ENCODE measurements at places on chromosomes 4 and X.

DNA sequence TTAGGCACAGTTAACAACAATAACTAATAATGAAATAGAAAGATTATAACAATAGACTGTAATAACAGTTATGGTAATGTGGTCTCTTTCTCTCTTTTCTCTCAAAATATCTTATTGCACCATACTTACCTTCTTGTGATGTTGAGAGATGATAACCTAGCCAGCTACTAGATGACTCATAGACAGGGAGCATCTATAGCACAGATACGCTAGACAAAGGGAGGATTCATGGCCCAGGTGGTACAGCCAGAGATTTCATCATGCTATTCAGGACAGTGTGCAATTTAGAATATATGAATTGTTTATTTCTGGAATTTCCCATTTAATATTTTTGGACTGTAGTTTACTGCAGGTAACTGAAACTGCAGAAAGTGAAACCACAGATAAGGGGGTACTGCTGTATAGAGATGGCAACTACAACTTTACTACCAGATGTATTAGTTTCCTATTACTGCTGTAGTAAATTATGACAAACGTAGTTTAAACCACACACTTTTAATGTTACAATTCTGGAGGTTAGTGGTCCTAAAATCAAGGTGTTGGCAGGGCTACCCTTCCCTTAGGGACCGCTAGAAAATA, 41.8 kb upstream of the MAGED1 start:
- DNase-seq: no peak

DNA sequence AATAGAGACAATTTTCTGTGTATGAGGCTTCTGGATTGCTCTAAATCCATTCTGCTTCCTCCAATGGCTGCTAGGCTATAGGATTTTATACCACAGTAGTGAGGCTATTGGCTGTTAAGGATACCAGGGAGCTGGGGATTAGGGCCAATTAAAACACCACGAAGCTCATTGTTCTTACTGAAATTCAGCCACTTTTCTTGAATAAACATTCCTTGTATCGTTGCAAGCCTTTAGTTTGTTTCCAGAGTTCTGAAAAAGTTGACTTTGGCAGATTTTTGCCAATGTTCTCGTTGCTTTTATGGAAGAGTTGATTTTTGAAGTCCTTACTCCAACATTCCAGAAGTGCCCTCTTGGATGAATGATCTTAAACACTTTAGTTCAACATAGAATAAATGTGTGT, 238.4 kb upstream of the TEX13A start:
- no peak for DNase-seq

- DNase-seq: no peak
These were observed 46.9 kb upstream of the HSD17B10 start for GRCh38 chrX:53481093-53481492.

GRCh38 chr4:154490583-154491340, 837 bp downstream of the DCHS2 start:
- no peak for DNase-seq

DNA sequence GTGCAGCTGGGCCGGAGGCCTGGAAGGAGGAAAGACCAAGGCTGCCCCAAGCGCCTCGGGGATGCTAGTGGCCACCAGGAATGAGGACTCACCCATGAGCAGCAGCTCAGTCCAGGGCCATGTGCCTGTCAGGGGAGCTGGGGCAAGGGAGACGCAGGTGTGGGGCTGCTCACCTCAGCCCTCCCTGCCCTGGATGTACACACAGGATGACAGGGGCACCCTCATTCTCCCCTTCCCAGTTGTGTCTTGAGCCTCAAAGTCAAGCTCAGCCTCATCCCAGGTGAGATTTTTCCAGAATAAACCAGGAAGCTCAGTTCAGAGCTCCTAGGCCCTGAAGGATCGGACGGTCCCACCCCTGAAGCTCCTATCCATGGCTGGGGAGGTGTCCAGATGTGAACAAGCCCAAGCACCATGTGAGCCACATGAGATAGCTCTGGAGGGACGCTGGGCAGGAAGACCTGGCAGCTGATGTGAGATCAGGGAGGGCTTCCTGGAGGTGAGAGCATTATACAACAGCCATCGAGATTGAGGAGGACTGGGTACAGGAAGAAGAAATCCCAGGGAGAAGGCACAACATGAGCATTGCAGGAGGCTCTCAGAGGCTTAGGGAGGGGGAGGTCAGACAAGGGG, 23.0 kb downstream of the HTRA3 start:
- DNase-seq: peak; percentile 14

DNA sequence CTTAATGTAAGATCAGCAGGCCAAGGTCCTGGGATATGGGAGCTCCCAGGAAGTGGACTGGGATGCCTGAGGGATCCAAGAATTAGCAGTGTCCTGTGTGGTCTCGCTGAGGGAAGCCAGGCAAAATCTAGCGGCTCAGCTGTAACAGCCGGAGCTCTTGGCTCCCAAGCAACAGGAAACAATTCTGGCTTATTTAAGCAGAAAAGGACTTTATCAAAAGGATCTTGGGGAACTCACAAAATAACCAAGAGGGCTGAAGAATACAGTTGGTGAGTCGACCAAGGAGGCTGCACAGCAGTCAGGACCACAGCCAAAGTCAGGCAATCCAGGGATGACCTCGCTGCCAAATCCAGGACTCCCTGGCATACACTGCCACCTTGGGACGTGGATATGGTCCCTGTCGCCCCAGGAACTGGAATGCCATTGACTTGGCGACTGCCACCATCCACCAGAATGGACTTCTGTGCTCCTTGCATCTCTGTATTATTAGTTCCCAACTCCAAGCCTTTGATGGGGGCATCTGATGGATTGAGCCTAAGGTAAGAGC, 165.3 kb upstream of the BCOR start:
- no peak for DNase-seq

DNA sequence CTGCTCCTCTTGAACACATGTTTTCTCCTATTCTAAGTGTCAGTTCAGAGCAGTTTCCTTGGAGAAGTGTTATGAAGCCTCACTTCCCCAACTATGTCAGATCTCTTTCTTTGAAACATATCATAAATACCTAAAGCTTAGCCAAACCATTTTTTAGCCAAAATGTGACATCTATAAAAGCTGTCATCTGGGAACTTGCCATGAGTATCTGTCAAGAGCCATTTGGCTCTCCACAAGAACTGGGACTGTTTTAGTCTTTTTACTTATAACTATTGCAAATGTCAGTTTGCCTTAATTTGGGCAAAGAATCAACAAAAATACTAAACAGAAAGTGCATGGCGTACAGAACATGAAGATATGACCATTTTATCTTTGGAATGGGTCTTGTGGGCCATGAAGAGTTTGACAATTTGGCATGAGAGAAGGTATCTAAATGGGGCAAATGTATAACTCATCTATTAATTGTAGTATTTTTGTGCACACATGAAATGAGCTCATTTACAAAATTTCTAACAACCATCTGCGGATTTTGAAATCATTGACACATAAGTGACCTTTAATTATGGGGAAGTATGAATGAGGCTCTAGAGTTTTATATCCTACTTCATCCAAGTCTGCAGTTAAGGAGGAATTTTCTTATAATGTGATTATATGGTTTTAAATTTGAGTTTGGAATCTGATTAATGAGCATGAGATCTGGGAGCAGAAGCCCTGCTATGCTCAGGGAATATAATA, 129.1 kb upstream of the PACRGL start:
- no peak for DNase-seq

DNA sequence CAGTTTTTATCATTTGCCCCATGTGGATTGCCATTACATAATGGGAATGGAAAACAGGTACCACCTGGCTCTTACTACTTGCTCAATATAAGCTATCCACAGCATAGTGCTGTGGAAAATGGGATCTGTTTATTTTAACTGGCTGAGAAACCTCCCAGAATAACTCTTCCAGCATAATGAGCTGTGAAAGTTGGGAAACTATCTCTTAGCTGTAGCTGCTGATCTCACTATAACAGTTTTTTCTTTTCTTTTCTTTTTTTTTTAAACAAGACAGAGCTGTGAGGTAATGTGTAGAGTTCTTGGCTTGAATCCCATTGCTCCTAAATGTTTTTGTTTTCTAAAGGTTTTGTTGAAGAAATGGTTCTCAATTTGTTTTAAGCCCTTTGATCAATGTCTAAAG, 988.3 kb downstream of the PCDH19 start:
- DNase-seq: no peak

GRCh38 chr4:174217273-174218126, 66.0 kb downstream of the FBXO8 start:
- no peak for DNase-seq

DNA sequence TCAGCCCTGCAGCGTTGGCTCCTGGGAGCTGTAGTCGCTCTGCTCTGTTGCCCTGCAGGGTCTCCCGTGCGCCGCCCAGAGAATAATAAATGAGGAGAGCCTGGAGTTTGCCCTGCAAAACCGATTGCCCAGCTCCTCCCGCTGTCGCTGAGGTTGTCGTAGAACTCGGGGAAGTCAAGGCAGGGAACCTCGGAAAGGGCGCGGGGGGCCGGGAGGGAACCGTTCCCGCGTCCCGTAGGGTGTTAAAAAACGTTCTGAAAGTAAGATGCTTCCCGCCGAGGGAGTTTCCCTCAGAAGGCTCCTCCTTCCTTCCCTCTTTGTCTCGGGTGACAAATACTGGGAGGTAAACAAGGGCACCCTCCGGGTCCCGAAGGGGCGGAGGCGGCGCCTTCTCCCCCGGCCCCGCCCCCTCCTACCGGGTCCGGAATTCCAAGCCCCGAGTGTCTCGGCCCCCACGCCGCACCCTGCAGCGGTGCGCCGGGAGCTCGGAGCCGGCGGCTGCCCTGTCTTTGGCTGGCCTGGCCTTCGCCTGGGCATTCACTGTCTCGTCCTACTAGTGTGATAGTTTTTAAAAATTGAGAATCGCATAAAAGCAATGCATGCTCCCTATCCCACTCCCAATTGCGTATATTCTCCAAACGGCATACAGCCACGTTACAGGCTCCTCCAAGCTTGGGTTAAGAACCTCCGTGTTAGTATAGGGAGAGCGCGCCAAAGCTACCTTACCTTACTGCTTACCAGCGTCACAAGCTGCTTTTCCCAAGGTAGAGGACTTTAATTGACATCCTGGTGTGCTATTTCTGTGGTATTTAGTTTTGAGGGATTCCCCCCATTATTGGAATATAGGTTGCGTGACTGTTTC, 964 bp upstream of the HMGB2 start:
- DNase-seq: peak; percentile 70

DNA sequence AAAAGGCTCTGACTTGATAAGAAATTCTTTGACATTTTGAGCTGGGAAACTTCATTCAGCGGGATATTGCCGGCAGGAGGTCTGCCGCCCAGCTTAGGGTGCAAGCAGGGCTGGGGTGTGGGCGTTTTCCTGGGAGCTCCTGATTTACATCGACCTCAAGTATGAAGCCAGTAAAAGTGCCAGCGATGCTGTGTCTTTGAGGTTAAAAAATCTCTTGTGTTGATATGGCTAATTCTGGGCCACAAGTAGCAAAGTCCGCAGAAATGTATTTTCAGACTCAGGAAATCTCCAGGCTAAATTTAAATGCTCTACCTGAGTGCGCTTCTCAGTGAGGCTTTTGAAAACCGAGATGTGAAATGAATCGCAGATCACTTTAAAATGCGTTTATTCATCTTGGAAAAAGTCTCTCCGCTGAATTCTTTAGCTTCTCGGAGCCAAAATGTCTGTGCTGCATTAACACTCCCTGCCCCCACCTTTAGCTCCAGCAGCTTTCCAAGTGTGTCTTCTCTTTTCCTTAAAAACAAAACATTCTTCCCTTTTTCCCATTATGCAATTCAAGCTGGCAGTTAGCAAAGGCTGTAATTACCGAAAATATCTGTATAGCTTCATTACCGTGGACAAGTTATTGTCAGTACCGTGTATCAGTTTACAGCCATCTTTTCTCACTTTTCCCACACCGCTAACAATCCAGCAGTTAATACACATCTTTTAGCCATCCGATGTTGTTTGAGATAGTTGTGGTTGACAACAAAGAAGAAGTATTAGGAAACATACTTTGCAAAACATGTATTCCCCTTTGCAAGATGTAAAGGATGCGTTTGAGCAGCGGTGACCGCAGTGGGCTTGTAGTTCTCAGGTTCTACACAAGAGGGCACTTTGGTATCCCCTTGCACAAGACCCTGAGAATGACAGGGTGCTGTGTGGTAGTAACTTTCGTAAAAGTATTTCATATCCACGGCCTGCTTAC, 136.0 kb upstream of the STX18 start:
- no peak for DNase-seq

DNA sequence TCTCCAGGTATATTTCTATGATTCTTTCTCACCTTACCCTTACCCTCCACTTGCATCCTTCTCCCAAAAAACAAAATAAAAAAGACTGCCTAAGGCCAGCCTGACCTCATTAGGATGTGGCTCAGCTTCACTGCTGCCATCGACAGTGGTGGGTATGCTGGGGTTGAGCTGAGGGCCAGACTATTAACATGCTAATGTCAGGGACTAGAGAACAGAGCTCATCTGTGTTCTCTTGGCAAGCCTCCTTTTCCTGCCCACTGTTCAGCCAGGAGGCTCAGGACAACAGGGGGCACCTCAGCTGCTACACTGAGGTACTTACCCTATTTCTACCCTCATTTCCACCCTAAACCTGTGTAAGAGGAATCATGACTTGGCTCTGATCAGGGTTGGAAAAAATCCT, 59.3 kb downstream of the MSN start:
- DNase-seq: no peak

DNA sequence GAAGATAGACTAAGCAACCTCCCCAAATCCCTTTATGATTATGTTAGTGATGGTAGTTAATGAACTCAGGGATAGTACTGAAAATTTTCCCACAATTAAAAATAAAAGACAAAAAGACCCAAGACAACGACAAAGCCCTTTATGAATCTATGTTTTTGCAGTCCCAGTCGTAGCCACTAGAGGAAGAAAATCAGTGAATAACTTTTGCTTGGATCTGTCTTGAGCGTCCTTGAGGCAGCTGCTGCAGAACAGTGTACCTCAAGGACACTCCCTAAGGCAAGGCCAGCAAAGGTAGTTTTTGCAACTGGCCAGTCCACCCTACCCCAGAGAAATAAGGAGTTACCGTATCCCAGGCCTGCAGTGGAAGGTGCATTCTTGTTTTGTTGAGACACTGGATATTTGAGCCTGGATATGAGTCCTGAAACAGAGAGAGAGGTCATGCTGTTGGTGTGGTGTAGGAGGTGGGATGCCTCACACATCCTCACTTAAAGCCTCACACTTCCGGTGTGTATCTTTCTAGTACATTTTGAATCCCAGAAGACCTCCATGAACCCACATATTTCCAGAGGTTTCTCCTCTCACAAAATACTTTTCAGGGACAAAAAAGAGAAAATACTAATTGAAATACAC, 8.7 kb upstream of the TIMM8A start:
- no peak for DNase-seq

- no peak for DNase-seq
These were observed 51.2 kb downstream of the IRF2 start for GRCh38 chr4:184423003-184423686.

DNA sequence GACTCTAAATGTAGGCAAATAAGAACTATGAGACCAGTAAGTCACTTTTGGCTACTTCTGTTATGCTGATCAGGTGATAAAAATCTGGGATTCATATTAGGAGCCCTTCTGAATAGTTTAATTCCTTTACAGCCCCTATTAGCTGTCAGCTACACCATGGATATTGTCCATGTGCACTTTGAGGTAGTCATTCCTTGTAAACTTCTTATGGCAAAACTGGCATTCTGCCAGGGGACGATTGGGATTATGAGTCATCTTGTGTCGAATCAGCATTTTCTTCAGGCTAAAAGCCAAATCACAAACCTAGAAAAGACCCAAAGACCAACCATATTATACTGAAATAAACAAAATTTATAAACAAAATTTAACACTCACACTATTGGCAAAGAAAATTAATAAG, 227.6 kb downstream of the PRDM5 start:
- no peak for DNase-seq

- DNase-seq: no peak
These were observed 132.8 kb downstream of the DTHD1 start for GRCh38 chr4:36414248-36414647.

- no peak for DNase-seq
These were observed 61.1 kb upstream of the RPL34 start for GRCh38 chr4:108559068-108559793.

All from lower lobe of right lung (tissue), 2 donors.